Activated T-helper 1 cell treated with Interleukin-2 at 50 U/mL for 16 hours (primary cell): ENCODE measurements at places on chromosomes 2 and 18.
A peak's percentile ranks its signal among the peaks of the same experiment; 100 is the strongest.

DNA sequence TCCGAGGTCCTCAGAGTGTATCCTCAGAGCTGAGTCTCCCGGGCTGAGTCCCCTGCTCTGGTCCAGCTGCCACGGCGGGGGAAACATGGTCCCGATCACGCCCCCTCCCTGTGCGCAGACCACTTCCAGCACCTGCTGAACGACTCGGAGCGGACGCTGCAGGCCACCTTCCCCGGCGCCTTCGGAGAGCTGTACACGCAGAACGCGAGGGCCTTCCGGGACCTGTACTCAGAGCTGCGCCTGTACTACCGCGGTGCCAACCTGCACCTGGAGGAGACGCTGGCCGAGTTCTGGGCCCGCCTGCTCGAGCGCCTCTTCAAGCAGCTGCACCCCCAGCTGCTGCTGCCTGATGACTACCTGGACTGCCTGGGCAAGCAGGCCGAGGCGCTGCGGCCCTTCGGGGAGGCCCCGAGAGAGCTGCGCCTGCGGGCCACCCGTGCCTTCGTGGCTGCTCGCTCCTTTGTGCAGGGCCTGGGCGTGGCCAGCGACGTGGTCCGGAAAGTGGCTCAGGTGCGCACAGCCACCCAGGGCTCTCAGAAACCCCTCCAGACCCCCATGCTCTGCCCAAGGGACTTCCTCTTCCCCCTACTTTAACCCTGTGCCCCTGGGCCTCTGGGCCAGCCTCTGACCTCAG is 26.7 kb downstream of the GPC1 start:
- DNase-seq = no peak

- DNase-seq = no peak
Observed at GRCh38 chr2:78011251-78011650, 489.1 kb upstream of the LRRTM4 start.

DNA sequence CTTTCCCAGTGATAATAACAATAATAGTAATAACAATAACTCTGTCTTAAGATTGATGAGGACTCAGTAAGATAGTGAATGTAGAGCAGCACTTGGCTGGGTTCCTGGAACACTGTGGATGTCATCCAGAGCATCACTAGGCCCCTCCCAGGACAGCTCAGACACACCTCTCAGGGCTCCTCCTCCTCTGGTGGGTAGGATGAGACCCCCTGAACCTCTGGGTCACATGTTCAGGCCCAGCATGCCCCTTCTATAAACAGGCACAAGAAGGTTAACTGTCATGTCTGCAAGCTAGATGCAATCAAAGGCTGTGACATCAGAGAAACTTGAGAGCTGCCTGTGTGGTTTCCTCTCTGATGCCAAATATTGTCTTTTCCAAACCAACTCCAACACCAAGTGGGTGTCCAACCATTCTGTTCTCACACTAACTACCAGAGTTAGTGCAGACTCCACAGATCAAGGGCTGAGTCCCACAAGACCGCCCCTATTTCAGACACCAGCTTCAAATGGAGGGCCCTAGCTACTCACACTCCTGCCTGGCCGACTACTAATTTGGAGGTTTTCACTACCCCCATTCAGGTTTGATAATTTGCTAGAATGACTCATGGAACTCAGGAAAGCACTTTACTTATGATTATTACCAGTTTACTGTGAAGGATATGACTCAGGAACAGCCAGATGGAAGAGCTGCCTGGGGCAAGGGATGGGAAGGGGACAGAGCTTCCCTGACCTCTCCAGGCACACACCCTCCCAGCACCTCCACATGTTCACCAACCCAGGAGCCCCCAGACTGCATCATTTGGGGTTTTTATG is 46.4 kb upstream of the BZW1 start:
- no peak for DNase-seq

- no peak for DNase-seq
Observed at GRCh38 chr2:120454654-120455385, 108.9 kb downstream of the INHBB start.

DNA sequence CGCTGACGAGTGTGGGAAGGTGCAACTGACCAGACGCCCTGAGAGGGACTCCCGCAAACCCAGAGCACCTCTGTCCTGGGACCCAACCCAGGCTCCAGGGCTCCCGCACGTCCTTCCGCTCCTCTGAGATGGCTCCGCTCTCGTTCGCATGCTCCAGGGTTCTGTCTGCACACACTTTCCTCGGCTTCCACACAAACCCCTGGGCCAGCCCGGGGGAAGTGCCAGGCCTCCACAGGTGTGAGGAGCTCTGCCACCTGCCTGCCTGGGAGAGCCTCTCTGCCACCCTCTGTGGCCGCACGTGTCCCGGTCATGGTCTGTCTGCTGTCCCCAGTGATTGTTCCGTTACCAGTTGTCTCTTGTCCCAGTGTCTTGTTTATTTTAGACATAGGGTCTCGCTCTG is 222.9 kb downstream of the HDAC4 start:
- no peak for DNase-seq

GRCh38 chr18:23189099-23189498 is 53.8 kb downstream of the CABLES1 start:
- no peak for DNase-seq

DNA sequence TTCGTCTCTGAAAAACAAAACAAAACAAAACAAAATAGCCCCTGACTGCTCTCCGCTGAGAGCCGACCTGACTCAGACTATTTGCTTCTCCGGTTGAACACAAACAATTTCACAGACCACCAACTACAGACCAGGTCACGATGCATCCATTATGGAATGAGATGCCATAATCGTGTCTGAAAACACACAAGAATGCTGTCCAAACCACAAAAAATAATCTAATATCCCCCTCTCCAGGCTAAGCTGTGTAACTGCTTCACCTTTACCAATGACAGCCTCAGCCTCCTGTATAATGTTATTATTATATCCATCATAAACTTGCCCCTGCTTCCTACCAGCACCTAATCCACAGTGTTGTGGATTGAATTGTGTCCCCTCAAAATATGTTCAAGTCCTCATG is 114.7 kb downstream of the DNAH6 start:
- DNase-seq = no peak

DNA sequence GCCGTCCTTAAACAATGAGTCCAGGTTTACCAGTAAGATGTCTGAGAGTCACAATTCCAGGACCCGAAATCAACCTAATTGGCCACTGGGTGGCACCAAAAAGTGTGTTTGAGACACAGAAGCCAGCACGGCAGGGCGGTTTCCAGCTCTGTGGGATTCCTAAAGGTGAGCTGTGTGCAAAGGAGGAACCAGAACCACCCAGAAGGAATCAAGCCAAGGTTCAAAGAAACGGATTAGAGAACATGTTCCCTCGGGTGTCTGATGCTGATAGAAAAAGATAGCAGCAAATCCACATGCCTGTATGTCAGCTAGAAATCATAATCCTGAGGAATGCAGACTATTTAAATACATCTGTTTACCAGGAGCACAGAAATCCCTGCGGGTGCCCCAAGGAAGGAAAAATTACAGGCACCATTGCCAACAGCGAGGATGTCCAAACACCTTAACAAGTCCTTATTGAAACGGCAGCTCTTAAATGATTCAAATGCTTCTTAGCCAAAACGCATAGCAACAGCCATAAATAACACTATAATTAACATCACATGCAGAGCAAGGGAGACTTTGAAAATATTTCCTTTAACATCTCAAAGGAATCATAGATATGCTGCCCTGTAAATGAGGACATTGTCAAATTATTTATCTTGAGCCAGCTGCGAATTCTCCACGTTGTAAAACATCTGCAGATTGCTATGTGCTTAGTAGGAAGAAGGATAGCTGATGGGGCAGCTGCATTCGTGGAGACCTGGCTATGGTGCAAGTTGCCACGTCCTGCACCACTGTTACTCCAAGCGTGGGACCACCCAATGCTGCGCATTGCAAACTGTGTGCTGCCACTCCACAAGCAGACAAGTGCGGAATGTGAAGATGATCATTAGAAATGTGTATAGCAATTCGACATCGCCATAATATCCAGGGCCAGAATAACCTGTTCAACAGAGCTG is 318.7 kb upstream of the NCKAP5 start:
- DNase-seq = peak; percentile 8

DNA sequence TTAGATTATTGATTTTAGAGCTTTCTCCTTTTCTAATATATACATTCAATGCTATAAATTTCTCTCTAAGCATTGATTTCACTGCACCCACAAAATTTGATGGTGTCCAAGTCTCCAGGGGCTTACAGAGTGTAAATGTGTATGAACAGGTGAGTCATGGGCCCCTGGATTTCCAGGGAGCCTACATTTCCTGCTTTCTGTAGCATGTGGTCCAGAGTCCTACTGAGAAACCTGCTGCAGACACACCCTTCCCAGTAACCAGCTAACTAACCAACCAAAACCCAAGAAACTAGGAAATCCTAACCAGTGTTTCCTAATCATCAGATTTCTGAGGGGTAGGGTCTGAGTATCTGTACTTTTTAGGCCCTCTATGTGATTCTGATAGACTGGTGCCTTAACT is 39.5 kb upstream of the TANC1 start:
- no peak for DNase-seq
